Aorta (tissue), 5 donors: ENCODE measurements at places on chromosomes 7 and 10. TPM values are rescaled to one million over a fixed set of nuclear protein-coding genes. Genes with fewer than 3 reads are reported as not detected.

The CYP3A7 gene
- total RNA-seq, result not detected

The FAM24A gene
- not detected for total RNA-seq

The CNPY1 gene
- not detected for total RNA-seq

The MSMB gene
- not detected for total RNA-seq

The FEZF1 gene
- not detected for total RNA-seq

The FFAR4 gene
- 0.16 TPM for total RNA-seq

The DENND2A gene
- 19.2 TPM for total RNA-seq

The TUBB8 gene
- not detected for total RNA-seq

The TMEM139 gene
- total RNA-seq, result 1.2 TPM

The VWA2 gene
- 0.45 TPM for total RNA-seq

The PDE6C gene
- total RNA-seq, result not detected

DNA sequence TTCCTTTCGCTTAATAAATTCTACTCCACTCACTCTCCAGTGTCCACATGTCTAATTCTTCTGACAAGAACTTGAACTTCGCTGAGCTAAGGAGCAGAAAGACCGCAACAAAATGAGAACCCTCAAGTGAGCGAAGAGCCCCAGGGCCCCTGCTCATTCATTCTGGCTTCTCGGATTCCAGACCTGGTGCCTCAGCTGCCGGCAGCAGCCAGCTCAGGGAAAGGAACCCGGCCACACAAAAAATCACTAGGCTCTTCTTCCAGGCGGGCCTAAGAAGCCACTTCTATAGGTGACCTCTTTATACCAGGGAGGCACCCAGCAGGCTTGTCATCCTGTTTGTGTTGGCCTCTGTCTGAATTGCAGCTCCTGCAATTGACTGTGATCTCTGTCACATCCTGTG, 33.3 kb downstream of the OTUD1 start:
- H3K27me3 ChIP-seq, result no peaks in the 10 kb centered on the region
- no peak overlapping the region for H3K27ac ChIP-seq
- DNase-seq, result no peak
- H3K4me3 ChIP-seq, result no peak overlapping the region
- no peaks in the 10 kb centered on the region for H3K4me1 ChIP-seq
- no peaks in the 10 kb centered on the region for H3K36me3 ChIP-seq

DNA sequence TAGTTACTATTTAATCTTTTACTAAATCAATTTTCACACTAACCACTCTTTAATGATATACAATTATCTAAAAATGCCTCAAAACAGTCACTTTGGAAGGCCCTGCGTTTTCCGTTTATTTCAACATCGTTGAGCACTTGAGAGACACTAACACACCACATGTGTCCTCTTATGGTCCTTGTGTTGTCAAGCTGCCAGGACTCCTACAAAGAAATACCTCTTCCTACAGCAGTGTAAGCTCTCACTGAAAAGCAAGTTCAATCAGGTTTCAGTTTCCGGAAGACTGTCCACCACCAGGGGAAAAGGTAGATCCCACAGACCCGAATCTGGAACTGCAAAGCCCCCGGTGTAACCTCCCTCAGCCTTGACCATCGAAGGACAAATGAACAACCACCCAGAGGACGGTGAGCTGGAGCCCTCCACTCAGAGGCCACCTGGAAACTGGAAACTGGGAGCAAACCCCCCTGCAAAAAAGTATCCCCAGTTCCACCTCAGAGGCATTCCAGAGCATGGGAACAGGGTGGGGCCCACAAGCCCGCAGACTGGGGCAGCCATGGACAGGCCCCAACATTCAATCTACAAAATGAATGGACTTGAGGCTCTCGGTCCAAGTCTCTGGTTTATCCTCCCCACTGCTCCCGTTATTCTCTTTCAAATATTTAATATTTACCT, 37.6 kb downstream of the KCNH2 start:
- no peak overlapping the region for H3K27ac ChIP-seq
- no peaks in the 10 kb centered on the region for H3K36me3 ChIP-seq
- no peak overlapping the region for H3K4me3 ChIP-seq
- no peaks in the 10 kb centered on the region for H3K4me1 ChIP-seq

DNA sequence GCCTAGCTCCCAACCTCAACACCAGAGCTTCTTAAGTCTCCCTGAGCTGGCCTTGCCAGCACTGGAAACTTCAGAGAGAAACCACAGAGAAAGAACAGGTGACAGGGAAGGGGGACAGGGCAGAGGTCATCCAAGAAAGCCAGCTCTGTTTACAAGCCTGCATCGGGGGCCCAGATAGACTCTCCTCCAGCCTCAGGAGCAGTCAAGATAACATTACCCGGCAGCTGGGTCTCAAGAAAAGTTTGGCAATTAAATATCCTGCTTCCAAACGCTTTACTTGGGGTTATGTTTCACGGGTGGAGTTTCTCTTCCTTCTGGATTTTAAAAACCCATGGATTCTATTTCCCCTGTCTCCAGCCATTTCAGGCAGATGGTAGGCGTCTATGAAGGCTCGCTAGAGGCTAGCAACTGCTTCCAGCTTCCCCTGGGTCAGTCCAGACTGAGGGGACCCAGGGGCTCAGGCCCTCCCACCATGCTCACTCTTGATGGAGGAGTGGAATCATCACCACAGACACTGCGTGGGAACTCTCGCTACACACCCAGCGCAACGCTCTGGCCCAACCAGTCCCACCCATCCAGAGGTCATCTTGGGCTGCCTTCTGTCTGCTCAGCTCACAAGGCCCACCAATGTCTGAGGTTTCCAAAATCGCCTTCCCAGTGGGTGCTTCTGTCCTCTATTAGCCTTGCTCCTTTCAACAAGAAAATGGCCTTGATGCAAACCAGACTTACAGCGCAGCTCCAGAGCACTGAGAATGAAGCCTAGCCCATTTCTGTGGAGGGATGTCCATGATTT, 48.8 kb downstream of the SH3PXD2A start:
- H3K4me3 ChIP-seq, result no peak overlapping the region
- no peaks in the 10 kb centered on the region for H3K36me3 ChIP-seq
- H3K4me1 ChIP-seq, result peaks cover 3% of the 10 kb centered on the region
- no peak for DNase-seq
- no peak overlapping the region for H3K27ac ChIP-seq

GRCh38 chr7:140231771-140232491, 55.1 kb upstream of the KDM7A start:
- no peak overlapping the region for H3K27ac ChIP-seq
- no peaks in the 10 kb centered on the region for H3K27me3 ChIP-seq
- DNase-seq, result no peak

DNA sequence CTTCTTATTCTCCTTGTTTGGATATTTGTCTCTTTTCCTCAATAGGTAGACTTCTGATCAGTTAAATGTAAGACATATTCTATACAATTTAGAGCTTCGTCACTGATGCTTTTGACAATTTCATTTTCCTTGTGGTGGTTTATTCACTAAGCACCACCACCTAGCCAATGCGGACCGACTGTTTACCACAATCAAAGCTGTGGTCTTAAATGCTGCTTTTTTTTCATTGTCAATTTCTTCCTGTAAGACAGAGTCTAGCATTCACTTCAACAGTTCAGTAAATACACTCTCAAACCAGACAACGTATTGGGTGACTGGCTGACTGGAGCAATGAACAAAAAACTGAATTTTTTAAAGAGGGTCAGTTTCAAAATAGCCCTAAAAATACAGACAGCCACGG, 239.0 kb downstream of the DNAJB6 start:
- no peak overlapping the region for H3K4me3 ChIP-seq
- DNase-seq, result no peak
- H3K4me1 ChIP-seq, result no peaks in the 10 kb centered on the region
- no peaks in the 10 kb centered on the region for H3K36me3 ChIP-seq

DNA sequence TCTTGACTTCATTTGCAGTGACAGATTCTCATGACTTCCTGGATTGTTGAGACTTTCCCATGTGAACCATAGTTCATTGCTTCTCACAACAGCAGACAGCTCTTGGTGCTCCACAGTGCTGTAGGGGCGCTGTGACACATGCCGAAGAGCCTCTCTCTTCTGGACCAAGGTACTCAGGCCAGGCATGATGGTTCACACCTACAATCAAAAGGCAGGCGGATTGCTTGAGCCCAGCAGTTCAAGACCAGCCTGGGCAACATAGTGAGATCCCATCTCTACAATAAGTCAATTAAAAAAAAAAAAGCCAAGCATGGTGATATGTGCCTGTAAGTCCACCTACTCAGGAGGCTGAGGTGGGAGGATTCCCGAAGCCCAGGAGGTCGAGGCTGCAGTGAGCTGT, 354.5 kb downstream of the GALNT17 start:
- no peak overlapping the region for H3K4me3 ChIP-seq
- no peaks in the 10 kb centered on the region for H3K4me1 ChIP-seq

- DNase-seq, result no peak
- no peaks in the 10 kb centered on the region for H3K27me3 ChIP-seq
- no peaks in the 10 kb centered on the region for H3K36me3 ChIP-seq
- no peak overlapping the region for H3K27ac ChIP-seq
Measured at GRCh38 chr10:116254422-116255155, 18.4 kb downstream of the GFRA1 start.

- no peak overlapping the region for H3K27ac ChIP-seq
- peak overlapping the region; percentile 92 for H3K4me3 ChIP-seq
- H3K4me1 ChIP-seq, result peaks cover 7% of the 10 kb centered on the region
- no peak for DNase-seq
- no peaks in the 10 kb centered on the region for H3K27me3 ChIP-seq
Measured at GRCh38 chr10:97445357-97445721, 467 bp downstream of the EXOSC1 start.

DNA sequence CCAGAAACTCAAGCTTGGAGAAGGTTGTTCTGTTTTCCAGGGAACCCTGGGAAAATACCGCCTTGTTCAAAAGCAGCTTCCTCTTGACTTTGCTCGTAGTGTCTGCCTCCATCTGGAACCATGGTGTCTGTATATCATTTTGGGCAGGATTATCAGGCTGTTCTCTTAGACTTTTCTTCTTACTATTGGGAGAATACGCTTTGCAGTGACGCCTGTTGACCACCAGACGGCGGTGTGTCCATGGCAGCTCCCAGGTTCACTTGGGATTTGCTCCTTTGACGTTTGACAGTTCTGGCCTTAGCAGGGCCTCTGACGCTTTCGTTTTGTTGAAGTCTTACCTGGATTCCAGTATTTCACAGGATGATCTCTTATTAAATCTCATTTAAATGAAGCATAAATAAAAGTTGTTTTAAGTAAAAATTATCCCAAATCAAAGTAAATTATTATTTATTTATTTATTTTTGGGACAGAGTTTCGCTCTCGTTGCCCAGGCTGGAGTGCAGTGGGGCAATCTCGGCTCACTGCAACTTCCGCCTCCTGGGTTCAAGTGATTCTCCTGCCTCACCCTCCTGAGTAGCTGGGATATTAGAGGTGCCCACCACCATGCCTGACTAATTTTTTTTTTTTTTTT, 41.8 kb upstream of the GJD4 start:
- H3K36me3 ChIP-seq, result no peaks in the 10 kb centered on the region
- no peaks in the 10 kb centered on the region for H3K4me1 ChIP-seq
- DNase-seq, result no peak
- no peak overlapping the region for H3K4me3 ChIP-seq
- H3K27ac ChIP-seq, result no peak overlapping the region

- H3K27ac ChIP-seq, result no peak overlapping the region
- H3K36me3 ChIP-seq, result no peaks in the 10 kb centered on the region
- no peak overlapping the region for H3K4me3 ChIP-seq
- DNase-seq, result no peak
- H3K27me3 ChIP-seq, result no peaks in the 10 kb centered on the region
- no peaks in the 10 kb centered on the region for H3K4me1 ChIP-seq
Measured at GRCh38 chr10:71191551-71192076, 20.8 kb upstream of the UNC5B start.

- no peak overlapping the region for H3K4me3 ChIP-seq
- H3K27me3 ChIP-seq, result no peaks in the 10 kb centered on the region
- DNase-seq, result no peak
- no peak overlapping the region for H3K27ac ChIP-seq
- H3K4me1 ChIP-seq, result no peaks in the 10 kb centered on the region
Measured at GRCh38 chr7:92266415-92267241, 20.9 kb downstream of the ANKIB1 start.

DNA sequence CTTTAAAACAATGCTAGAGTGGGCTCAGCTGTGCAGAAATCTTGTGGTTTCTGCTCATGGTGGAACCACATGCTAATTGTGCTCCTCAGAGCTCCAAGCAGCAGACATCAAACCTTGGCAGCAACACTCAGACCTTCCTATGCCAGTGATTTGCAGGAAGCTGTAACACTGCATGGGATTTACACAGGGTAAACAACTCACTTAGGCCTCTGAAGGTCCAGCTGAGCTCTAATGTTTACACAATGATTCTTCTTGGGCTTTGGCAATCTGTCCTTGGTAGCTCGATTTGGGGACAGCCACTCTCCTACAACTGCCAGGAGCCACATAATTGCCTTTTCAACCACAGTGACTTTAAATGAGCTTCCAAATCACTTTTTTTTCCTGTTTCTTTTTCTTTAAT, 97.7 kb upstream of the PDLIM1 start:
- no peak overlapping the region for H3K4me3 ChIP-seq
- peaks cover 7% of the 10 kb centered on the region for H3K36me3 ChIP-seq
- H3K27ac ChIP-seq, result peak overlapping the region; percentile 97
- H3K27me3 ChIP-seq, result no peaks in the 10 kb centered on the region
- peaks cover 3% of the 10 kb centered on the region for H3K4me1 ChIP-seq
- peak; percentile 70 for DNase-seq

DNA sequence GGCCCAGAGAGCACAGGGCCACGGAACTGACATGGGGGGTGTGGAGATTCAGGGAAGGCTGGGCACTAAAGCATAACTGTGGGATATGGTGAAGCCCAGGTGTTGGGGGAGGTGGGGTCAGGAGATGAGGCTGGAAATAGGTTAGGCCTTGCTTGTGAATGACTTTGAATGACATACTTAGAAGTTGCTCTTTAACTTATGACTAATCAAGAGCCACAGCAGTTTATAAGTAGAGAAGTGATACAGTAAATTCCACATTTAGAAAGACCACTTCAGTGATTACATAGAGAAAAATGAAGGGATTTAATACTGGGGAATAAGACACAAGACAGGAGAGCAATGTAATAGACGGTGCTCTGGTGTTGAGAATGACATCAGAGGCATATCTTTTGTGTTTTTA, 120.8 kb upstream of the SEC61G start:
- DNase-seq, result no peak
- H3K4me3 ChIP-seq, result no peak overlapping the region
- H3K27me3 ChIP-seq, result no peaks in the 10 kb centered on the region
- no peaks in the 10 kb centered on the region for H3K4me1 ChIP-seq
- no peak overlapping the region for H3K27ac ChIP-seq
- H3K36me3 ChIP-seq, result no peaks in the 10 kb centered on the region

- no peak for DNase-seq
- peaks cover 2% of the 10 kb centered on the region for H3K36me3 ChIP-seq
- H3K27ac ChIP-seq, result no peak overlapping the region
- peaks cover 2% of the 10 kb centered on the region for H3K4me1 ChIP-seq
- H3K4me3 ChIP-seq, result no peak overlapping the region
Measured at GRCh38 chr10:15579605-15580004, 140.1 kb downstream of the ITGA8 start.

DNA sequence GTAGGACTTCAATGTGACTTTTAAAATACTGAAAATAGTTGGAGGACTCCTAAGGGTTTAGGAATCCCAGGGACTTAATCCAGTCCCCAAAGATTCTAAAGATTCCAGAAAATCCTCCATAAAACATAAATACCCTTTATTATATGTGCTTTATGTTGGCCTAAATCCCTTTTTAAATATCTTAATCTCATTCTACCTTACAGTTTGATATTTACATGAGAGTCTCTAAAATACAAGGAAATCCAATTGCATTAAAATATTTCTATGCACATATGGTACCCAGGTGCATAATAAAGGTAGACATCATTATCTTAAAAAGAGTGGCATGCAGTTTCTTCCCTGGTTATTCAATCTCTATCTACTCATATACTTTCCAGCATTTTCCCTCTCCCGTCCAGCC, 51.8 kb downstream of the BPGM start:
- H3K4me3 ChIP-seq, result no peak overlapping the region
- no peaks in the 10 kb centered on the region for H3K36me3 ChIP-seq
- H3K27ac ChIP-seq, result no peak overlapping the region
- no peaks in the 10 kb centered on the region for H3K27me3 ChIP-seq
- no peak for DNase-seq
- H3K4me1 ChIP-seq, result peaks cover 4% of the 10 kb centered on the region
